Activated CD8-positive, alpha-beta T cell treated with anti-CD3 and anti-CD28 coated beads, Interleukin-2, amount 10 ng/mL, durations not matched to agents 7 days and 5 days (primary cell): ENCODE measurements at places on chromosomes 2 and 18.

DNA sequence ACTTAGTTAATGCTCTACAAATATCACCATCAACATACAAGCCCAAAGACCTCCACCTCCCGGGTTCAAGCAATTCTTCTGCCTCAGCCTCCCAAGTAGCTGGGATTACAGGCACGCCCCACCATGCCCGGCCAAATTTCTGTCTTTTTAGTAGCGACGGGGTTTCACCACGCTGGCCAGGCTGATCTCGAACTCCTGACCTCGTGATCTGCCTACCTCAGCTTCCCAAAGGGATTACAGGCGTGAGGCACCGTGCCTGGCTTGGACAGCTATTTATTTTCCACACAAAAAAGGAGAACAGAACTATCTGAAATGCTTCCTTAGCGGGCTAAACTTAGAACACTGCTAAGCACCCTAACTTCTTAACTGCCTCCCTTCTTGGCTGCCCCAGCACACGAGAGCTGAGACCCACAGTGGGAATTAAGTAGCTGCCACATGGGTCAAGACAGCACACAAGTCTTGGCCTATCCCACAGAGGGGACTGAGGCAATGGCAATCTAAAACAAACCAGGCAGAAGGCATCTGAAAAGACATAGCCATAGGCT lies 24.8 kb downstream of the CYTIP start:
- no peak for DNase-seq
- peaks cover 84% of the 10 kb centered on the region for H3K4me1 ChIP-seq
- peak overlapping the region; percentile 56 for H3K4me3 ChIP-seq

DNA sequence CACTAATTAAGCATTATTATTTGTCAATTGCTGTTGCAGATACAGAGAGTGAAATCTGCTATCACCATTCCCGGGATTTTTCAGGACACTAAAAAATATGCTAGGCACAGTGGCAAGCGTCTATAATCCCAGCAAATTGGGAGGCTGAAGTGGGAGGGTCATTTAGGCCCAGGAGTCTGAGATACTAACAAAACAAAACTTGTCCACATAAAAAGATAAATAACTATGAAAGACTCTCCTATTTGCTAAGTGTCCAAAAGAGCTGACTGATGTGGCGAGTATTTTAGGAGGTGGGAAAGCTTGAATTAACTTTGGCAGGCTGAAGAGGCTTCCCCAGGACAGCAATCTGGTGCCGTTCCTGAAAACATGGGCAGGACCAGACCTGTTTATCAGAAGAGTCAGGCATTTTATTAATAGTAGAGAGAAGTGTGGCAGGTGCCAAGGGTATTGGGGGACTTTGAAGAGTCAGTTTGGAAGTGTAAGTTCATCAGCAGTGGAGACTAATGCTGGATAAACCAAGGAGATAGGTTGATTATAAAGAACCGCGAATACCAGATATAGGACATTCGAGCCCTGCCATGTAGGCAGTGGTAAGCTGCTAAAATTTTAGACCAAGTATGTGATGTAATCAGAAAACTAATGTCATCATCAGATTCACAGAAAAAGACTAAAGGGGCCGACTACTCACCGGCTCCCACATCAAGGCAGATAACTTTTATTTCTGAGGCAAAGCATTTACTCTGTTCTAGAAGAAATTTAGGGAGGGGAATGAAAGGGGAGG lies 201.8 kb downstream of the EPHA4 start:
- no peaks in the 10 kb centered on the region for H3K4me1 ChIP-seq
- no peak for DNase-seq
- H3K4me3 ChIP-seq: no peak overlapping the region
- H3K27ac ChIP-seq: no peak overlapping the region

DNA sequence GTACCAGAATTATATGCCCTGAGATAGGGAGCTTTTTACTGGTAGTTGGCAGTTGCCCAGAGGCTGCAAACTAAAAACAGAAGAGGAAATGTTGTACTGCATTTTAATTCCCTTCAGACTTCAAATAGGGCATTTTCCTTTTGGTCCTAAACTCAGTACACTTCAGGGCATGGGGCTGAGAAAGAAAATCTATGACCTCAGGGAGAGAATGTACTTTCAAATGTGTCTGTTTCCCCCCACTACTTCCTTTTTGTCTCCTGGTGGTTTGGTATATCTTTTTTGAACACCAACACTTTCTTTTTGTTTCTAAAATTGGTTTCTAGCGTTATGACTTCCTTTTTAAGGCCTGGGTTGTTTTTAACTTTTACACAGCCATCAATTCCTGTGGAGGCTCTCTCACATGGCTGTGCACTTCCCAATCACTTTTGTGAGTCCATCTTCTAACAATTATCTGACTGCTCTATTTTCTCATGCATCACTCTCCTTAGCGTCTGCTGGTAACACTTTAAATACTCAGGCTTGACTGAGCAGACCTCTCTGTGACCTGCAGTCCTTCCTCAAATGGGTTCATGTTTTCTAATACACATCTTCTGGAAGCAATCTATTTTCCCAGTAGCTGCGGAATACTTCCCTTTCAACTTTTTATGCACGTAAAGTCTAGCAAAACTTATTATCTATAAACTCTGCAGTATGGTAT lies 596.0 kb downstream of the LRP1B start:
- peak overlapping the region; percentile 20 for H3K27ac ChIP-seq
- no peak for DNase-seq
- H3K27me3 ChIP-seq: no peaks in the 10 kb centered on the region
- H3K4me3 ChIP-seq: no peak overlapping the region
- peaks cover 5% of the 10 kb centered on the region for H3K4me1 ChIP-seq

DNA sequence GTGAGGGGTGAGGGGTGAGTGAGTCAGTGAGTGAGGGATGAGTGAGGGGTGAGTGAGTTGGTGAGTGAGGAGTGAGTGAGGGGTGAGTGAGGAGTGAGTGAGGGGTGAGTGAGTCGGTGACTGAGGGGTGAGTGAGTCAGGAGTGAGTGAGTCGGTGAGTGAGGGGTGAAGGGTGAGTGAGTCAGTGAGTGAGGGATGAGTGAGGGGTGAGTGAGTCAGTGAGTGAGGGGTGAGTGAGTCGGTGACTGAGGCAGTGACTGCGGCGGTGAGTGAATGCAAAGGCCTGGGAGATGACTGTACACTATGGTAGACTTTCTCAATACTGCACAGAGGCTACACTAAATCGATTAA lies 16.6 kb downstream of the THAP4 start:
- H3K4me3 ChIP-seq: no peak overlapping the region
- H3K27me3 ChIP-seq: no peaks in the 10 kb centered on the region
- H3K27ac ChIP-seq: no peak overlapping the region
- peaks cover 38% of the 10 kb centered on the region for H3K4me1 ChIP-seq

DNA sequence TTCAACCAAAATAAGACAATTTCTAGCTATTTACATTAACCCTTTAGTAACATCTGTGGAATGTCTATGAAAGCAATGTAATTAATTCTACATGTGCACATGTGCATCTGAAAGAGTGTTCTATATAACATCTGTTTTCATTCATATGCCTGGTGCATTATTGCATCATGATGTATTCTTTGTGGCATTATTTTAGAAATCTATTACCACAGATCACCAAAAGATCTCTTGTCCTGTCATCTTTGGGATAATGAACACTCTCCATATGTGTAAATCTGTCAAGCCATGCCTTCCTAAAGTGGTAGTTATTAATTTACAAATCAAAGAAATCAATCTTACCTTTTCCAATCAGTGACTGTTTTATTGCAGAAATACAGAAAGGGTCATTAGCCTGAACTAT lies 86.9 kb downstream of the TRIB2 start:
- H3K36me3 ChIP-seq: peaks cover 6% of the 10 kb centered on the region
- no peak overlapping the region for H3K4me3 ChIP-seq
- no peak overlapping the region for H3K27ac ChIP-seq
- no peaks in the 10 kb centered on the region for H3K4me1 ChIP-seq
- H3K27me3 ChIP-seq: peaks cover 12% of the 10 kb centered on the region

GRCh38 chr2:162838136-162838497 lies 450 bp downstream of the KCNH7 start:
- H3K27me3 ChIP-seq: peaks cover 10% of the 10 kb centered on the region
- H3K27ac ChIP-seq: no peak overlapping the region
- no peaks in the 10 kb centered on the region for H3K36me3 ChIP-seq
- H3K4me3 ChIP-seq: no peak overlapping the region
- no peak for DNase-seq
- H3K4me1 ChIP-seq: no peaks in the 10 kb centered on the region

DNA sequence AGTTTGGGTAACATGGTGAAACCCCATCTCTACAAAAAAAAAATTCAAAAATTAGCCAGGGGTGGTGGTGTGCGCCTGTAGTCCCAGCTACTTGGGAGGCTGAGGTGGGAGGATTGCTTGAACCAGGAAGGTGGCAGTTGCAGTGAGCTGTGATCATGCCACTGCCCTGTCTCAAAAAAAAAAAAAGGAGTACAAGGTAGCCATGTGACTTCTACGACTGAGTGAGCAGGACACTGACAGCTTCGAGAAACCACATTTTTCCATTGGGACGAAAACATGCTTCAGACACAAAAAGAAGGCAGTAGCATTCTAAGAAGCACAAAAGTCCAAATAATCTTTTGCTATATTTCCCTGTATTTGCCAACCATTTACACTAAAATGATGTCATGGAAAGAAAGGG lies 19.7 kb upstream of the IKZF2 start:
- H3K4me1 ChIP-seq: no peaks in the 10 kb centered on the region
- no peak for DNase-seq
- no peak overlapping the region for H3K27ac ChIP-seq

GRCh38 chr2:75276093-75277029 lies 77.0 kb upstream of the TACR1 start:
- H3K27me3 ChIP-seq: no peaks in the 10 kb centered on the region
- no peak overlapping the region for H3K27ac ChIP-seq
- H3K36me3 ChIP-seq: no peaks in the 10 kb centered on the region
- no peaks in the 10 kb centered on the region for H3K4me1 ChIP-seq
- no peak overlapping the region for H3K4me3 ChIP-seq

DNA sequence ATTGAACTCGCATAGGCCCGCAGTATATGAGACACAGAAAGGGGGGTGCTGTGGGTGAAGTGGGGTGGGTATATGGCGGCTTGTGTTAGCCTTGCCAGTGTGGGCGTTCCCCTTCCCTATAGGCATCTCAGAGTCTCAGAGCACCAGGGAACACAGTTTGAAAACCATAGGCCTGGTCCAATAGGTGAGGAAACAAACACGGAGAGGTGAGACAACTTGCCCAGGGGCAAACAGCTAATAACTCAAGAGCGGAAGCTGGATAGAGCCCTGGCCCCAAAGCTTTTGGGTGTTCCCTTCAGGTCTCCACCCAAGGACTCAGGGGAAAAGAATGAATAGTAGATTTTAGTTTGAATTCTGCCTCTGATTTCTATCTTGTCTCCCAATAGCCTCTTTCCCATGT lies 7.9 kb downstream of the LIPG start:
- H3K27me3 ChIP-seq: peaks cover 20% of the 10 kb centered on the region
- H3K4me3 ChIP-seq: no peak overlapping the region
- H3K36me3 ChIP-seq: no peaks in the 10 kb centered on the region
- H3K27ac ChIP-seq: no peak overlapping the region

DNA sequence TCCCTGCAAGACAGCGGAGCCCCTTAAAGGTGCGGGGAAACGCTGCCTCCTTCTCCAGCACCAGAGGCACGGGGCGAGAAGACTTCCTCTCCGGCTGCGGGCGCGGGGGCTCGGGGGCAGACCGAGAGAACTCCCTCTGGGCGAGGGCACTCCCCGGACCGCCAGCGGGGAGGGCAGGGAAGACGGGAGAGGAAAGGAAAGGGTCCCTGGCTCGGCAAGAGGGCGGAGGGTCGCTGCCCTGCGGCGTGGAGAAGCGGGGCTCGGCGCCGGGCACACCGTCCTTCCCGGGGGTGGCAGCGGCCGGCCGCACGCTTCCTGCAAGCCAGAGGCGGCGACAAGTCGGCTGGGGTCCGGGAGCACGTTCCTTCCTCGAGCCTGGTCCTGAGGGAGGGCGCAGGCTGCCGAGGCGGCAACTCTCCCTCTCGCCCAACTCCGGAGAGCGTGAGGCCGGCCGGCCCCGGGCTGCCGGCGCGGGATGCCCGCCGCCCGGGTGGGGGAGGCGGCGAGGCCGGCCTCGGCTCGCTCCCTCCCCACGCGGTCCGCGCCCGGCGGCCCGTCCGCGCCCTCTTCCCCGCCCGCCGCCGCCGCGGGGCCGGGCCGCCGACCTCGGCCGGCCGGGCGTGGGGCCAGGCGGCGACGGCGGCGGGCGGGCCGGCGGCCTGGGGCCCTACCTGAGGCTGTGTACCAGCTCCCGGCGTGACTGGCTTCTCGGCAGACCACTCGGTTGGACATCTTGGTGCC lies 1.1 kb downstream of the MEMO1 start:
- H3K4me3 ChIP-seq: peak overlapping the region; percentile 93
- no peaks in the 10 kb centered on the region for H3K27me3 ChIP-seq
- DNase-seq: peak; percentile 56
- H3K36me3 ChIP-seq: peaks cover 25% of the 10 kb centered on the region

- H3K4me3 ChIP-seq: no peak overlapping the region
- peak; percentile 53 for DNase-seq
- no peaks in the 10 kb centered on the region for H3K36me3 ChIP-seq
- no peak overlapping the region for H3K27ac ChIP-seq
- peaks cover 15% of the 10 kb centered on the region for H3K4me1 ChIP-seq
Observed at GRCh38 chr2:119659601-119660342, 19.2 kb upstream of the TMEM177 start.

- no peaks in the 10 kb centered on the region for H3K27me3 ChIP-seq
- H3K4me3 ChIP-seq: no peak overlapping the region
- no peak overlapping the region for H3K27ac ChIP-seq
- no peak for DNase-seq
Observed at GRCh38 chr2:187050409-187050998, 201.5 kb upstream of the ZSWIM2 start.

- H3K4me1 ChIP-seq: no peaks in the 10 kb centered on the region
- no peaks in the 10 kb centered on the region for H3K36me3 ChIP-seq
- no peak overlapping the region for H3K4me3 ChIP-seq
- no peak overlapping the region for H3K27ac ChIP-seq
- no peaks in the 10 kb centered on the region for H3K27me3 ChIP-seq
Observed at GRCh38 chr2:52452201-52452600, 1315.4 kb upstream of the CHAC2 start.

GRCh38 chr2:223888251-223888650 lies 50.9 kb upstream of the AP1S3 start:
- no peak overlapping the region for H3K4me3 ChIP-seq
- peaks cover 55% of the 10 kb centered on the region for H3K36me3 ChIP-seq
- no peak for DNase-seq
- H3K27ac ChIP-seq: peak overlapping the region; percentile 49

DNA sequence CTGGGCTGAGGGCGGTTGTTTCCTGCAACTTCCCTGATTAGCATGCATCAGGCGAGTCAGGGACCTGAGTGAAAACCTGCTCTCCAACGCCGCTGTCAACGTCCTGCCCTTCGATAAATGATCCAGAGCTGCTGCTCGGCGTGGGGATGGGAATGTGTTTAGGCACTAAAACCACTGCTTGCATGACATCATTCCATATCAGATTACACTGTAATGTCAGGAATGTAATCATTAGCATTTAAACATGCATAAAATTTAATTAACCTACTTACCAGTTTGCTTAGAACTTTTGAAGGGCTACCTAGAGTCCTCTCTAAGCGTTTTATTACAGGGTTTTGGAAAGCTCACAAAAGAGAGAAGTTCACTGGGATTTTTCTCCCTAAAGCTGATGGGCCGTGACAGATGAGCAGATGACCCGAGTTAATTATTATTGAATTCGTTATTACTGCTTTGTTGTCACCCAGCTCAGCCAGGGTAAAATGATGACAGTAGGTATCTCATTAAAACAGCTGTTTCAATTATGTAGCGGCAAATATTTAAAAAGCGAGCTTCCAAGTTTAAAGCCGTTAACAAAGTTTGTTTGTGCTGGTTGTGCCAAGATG lies 685.6 kb upstream of the SALL3 start:
- no peak overlapping the region for H3K27ac ChIP-seq
- H3K4me1 ChIP-seq: no peaks in the 10 kb centered on the region
- no peak overlapping the region for H3K4me3 ChIP-seq
- no peak for DNase-seq
